ENCODE measurements at places on chromosomes 11 and 22.

DNA sequence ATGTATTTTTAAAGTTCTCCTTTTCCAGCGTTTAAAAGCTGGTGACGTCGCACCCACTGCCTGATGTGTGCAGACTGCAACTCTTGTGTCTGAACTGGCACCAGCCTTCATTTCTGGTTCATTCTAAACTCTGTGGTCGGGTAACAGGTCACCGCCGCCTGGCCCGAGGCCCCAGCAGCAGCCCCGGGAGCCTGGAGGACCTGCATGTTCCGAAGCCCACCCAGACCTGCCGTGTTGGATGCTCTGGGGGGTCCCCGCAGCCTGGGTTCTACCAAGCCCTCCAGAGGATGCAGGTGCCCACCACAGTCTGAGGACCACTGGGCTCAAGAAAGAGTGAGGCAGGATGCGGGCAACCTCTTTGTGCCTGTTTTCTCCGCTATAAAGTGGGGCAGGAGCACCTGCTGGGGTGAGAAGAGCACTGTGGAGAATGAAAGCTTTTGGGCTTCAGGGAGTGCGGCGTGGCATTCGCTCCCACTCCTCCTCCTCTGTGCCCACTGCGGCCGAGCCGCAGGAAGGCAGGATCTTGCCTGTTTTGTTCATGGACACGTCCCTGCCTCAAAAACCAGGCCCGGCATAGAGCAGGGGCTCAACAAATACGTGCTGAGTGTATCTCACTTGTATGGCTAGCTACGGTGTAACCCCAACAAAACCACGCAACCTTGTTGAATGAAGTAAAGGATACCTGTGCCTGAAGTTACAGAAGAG lies 40.1 kb downstream of the CERK start:
- no peaks in the 10 kb centered on the region for H3K27me3 ChIP-seq
- H3K4me3 ChIP-seq: no peak overlapping the region
- H3K27ac ChIP-seq: no peak overlapping the region
- H3K4me1 ChIP-seq: no peaks in the 10 kb centered on the region
- no peak for DNase-seq

- H3K4me3 ChIP-seq: no peak overlapping the region
- H3K27me3 ChIP-seq: no peaks in the 10 kb centered on the region
- DNase-seq: no peak
- no peaks in the 10 kb centered on the region for H3K4me1 ChIP-seq
Observed at GRCh38 chr11:131904756-131905155, 534.3 kb downstream of the NTM start.

GRCh38 chr11:16817351-16817750 lies 78.9 kb downstream of the C11orf58 start:
- H3K4me1 ChIP-seq: peaks cover 82% of the 10 kb centered on the region
- no peaks in the 10 kb centered on the region for H3K27me3 ChIP-seq
- DNase-seq: no peak
- no peaks in the 10 kb centered on the region for H3K36me3 ChIP-seq

DNA sequence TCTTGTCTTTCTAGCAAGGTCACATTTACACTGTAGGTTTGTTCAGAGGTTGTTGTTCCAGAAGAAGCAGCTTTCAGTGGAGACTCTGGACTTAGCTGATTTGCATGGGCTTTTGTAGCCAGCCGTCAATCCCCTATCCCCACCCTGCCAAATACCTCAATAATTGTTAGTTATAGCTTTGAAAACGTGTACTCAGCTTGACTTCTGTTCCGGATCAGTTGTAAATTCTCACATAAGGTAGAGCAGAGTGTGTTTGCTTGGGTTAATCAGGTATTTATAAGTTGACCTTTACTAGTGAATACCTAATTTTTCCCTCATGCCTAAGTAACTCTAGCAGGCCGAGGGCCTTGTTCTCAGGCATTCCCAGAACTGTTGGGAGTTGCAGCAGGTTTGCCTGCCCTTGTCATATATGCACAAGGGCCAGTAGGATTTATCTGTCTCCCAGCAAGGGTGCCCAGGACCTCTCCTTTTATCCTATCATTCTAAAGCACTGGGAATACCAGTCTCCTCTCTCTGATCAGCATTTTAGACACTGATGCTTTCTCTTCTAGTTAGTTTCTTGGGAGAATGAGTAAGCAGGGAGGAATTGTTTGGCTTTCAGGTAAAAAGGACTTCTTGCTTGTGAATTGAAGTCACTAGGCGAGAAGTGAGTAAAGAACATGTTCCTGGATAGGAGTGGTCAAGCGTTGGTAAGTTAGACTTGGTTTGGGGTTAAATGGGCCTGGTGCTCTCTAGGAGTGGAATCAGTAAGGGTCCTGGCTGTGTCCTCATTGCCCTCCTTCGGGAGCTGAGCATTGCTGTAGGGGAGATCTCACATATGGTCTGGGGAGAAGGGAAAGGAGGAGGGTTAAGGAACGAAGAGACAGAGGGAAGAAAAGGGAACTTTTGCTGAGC lies 22.1 kb downstream of the STIM1 start:
- H3K27me3 ChIP-seq: no peaks in the 10 kb centered on the region
- peaks cover 36% of the 10 kb centered on the region for H3K4me1 ChIP-seq
- no peak for DNase-seq
- no peak overlapping the region for H3K27ac ChIP-seq
- no peaks in the 10 kb centered on the region for H3K36me3 ChIP-seq

DNA sequence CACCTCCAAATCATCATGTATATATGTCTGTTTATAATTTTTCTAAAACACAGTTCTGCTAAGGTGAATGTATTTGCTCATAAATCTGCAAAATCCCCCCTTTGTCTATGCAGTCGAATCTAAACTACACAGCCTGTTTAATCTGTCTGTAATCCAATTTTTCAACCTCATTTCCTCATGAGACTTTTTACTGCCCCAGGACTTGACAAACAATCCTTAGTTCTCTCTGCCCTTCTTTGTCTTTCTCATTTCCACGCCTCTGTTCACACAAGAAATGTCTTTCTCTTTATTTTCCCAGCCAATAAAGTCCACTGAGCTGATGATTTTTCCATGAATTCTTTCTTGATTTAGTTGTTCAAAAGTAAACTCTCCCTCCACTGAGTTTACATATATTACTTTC lies 1154.3 kb downstream of the FAM181B start:
- H3K27ac ChIP-seq: no peak overlapping the region
- no peak overlapping the region for H3K4me3 ChIP-seq
- no peak for DNase-seq
- no peaks in the 10 kb centered on the region for H3K36me3 ChIP-seq

- H3K27me3 ChIP-seq: no peaks in the 10 kb centered on the region
- peak; percentile 75 for DNase-seq
- no peaks in the 10 kb centered on the region for H3K36me3 ChIP-seq
- H3K4me3 ChIP-seq: peak overlapping the region; percentile 53
- H3K4me1 ChIP-seq: peaks cover 31% of the 10 kb centered on the region
Observed at GRCh38 chr11:2700415-2701211, 819 bp upstream of the KCNQ1OT1 start.

- H3K36me3 ChIP-seq: no peaks in the 10 kb centered on the region
- H3K4me3 ChIP-seq: peak overlapping the region; percentile 52
- H3K27me3 ChIP-seq: no peaks in the 10 kb centered on the region
- H3K27ac ChIP-seq: peak overlapping the region; percentile 56
Observed at GRCh38 chr11:16924462-16924825, 89.8 kb downstream of the PLEKHA7 start.

GRCh38 chr11:116336540-116336939 lies 436.2 kb downstream of the BUD13 start:
- no peaks in the 10 kb centered on the region for H3K36me3 ChIP-seq
- H3K4me1 ChIP-seq: no peaks in the 10 kb centered on the region
- DNase-seq: no peak
- no peak overlapping the region for H3K4me3 ChIP-seq

- no peak overlapping the region for H3K27ac ChIP-seq
- H3K4me1 ChIP-seq: no peaks in the 10 kb centered on the region
- H3K36me3 ChIP-seq: no peaks in the 10 kb centered on the region
- no peak overlapping the region for H3K4me3 ChIP-seq
Observed at GRCh38 chr11:45278714-45279113, 7.4 kb downstream of the SYT13 start.

GRCh38 chr11:122649116-122649515 lies 6.4 kb upstream of the UBASH3B start:
- H3K36me3 ChIP-seq: no peaks in the 10 kb centered on the region
- H3K4me3 ChIP-seq: no peak overlapping the region
- H3K27ac ChIP-seq: no peak overlapping the region

GRCh38 chr11:7907121-7907520 lies 23.9 kb downstream of the OR10A6 start:
- no peak for DNase-seq
- no peaks in the 10 kb centered on the region for H3K4me1 ChIP-seq
- no peak overlapping the region for H3K27ac ChIP-seq
- H3K36me3 ChIP-seq: no peaks in the 10 kb centered on the region
- peaks cover 15% of the 10 kb centered on the region for H3K27me3 ChIP-seq

GRCh38 chr22:44996120-44996519 lies 13.7 kb downstream of the PHF21B start:
- H3K27ac ChIP-seq: no peak overlapping the region
- DNase-seq: no peak
- peaks cover 19% of the 10 kb centered on the region for H3K27me3 ChIP-seq
- H3K4me3 ChIP-seq: no peak overlapping the region
- no peaks in the 10 kb centered on the region for H3K36me3 ChIP-seq
- H3K4me1 ChIP-seq: no peaks in the 10 kb centered on the region

DNA sequence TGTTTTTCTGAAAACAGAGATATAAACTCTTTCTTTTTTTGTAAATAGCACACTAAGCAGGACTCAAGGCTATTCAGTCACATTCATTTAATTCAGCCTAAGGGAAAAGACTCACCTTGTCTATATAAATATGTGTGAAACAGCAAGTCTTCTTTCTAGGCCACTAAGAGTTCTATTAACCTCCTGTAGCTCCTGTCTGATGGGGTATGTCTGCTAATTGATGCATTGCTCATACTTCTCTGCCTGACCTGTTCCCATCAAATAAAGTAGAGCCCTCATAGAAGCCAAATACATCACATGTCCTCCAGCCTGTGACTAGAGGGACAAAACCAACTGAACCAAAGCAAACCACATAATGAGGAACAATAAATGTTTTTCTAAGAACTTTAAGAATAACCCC lies 68.2 kb downstream of the MSANTD4 start:
- DNase-seq: no peak
- H3K4me3 ChIP-seq: no peak overlapping the region
- no peaks in the 10 kb centered on the region for H3K27me3 ChIP-seq

DNA sequence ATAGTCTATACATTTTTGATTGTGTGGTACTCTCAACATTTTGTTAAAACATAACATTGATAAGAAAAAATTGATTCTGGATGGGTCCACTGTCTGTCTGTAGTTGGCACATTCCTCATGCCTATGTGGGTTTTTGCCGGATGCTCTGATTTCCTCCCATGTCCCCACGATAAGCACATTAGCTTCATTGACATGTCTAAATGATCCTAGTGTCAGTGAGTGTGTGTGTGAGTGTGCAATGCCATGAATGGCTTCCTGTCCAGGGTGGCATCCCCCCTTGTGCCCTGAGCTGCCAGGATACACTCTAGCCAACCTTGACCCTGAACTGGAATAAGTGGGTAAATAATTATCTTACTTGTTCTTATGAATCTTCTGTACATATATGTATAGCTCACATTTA lies 5.4 kb downstream of the SFI1 start:
- no peak for DNase-seq
- H3K36me3 ChIP-seq: no peaks in the 10 kb centered on the region
- H3K27ac ChIP-seq: no peak overlapping the region
- no peaks in the 10 kb centered on the region for H3K4me1 ChIP-seq
- H3K4me3 ChIP-seq: no peak overlapping the region

Measured in heart right ventricle (tissue), 16 donors.